ENCODE measurements at places on chromosomes 5 and 9.
A peak's percentile ranks its signal among the peaks of the same experiment; 100 is the strongest.

DNA sequence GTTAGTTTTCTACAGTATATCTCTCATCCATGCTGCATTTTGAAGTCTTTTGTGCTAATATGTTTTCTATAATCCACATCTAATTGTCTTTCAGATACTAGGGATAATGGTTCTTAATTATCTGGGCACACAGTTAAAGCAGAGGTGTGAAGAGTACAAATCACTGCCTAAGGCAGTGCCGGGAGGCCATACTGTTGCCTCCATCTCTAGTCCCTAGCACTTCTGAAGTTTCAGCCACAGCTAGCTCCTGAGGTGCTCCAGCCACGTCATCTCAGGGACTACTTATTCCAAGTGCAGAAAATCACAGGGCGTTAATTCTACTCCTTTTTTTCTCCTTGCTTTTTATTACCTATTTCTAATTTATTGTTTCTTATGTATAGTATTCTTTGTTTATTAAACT is 760.0 kb upstream of the FAM174A start:
- no peak for DNase-seq

DNA sequence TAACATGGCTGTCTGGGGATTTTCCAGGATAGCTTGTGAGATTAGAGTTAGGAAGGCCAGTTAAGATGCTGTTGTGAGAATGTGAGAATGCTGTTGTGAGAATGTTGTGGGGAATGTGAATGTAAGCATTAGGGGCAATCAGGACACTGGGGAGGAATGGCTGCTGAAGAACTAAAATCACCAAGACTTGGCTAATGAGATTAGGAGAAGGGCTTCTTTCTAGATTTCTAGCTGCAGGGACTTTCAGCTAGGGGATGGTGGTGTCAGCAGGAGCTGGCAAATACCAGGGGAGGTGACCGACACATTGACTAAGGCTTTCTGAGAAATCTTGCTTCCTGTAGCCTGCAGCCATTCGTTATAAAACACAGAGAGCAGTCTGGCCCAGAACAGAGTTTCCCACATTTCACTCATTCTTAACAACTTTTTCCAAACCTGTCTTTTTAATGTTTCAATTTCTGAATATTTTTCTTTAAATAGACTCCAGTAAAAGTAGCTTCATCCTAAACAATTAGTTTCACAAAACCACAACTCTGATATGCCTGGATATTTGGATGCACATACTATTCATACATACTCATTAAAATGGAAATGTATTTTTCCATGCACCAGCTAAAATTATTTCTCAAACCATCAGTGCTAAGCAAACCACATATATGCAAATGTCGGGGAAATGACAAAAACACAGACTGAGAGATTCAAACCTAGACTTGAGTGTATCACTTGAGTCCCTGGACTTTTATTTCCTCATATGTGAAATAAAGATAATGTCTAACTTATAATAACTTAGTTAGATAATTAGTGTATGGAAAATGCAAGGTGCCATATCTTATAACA is 89.3 kb upstream of the TNC start:
- DNase-seq = no peak

DNA sequence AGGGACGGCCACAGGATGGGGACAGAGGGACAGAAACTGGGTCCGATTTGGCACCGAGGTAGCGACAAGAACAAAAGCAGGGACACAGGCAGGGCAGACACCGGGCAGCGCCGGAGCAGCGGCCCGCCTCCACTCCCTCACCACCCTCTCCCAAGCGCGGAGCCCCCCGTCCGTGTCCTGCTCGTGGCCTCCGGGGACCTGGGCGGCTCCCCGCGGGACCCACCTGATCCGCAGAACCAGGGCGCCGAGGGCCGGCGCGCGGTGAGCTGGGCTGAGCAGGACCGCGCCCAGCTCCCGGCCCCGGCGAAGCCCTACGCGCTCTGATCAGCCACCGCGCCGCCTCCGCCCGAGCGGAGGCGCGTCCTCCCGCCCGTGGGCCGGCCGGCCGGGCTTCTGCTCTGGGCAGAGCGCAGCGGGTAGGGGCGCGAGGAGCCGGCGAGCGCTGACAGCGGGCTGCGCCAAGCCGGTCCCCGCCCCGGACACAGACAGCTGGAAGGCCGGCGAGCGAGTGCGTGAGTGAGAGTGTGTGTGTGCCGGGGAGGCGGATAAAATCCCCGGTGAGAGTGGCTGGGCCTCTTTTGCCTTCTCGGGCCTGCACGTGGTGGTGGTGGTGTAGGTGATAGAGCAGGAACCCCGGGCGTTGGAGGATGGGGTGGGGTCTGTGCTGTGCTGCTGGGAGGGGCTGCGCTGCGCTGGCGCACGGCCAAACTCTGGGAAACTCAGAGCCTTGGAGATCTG is at the start of gene GGTA1:
Gene GGTA1, minus strand, starts transcription at position 418 of the 738 bp plus-strand sequence. CDS start 31,922 bp downstream, outside the sequence.
- peak; percentile 80 for DNase-seq

DNA sequence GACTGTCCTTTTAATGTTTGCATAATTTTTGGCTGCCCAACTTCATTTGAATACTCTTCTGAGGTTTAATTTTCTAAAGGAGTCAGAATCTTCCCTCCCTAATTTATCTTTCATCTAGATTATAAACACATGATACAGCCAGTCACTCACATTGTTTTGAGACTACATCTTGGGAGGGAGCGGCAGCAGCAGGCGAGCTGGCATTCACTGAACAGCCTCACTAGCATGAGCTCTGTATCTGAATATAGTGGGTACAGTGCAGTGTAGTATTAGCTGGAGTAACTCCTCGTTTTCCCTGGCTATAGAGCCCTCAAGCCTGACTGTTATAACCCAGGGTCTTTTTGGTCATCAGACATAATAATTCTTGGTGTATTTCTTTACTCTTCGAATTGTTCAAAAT is 969.2 kb upstream of the COX7C start:
- no peak for DNase-seq

DNA sequence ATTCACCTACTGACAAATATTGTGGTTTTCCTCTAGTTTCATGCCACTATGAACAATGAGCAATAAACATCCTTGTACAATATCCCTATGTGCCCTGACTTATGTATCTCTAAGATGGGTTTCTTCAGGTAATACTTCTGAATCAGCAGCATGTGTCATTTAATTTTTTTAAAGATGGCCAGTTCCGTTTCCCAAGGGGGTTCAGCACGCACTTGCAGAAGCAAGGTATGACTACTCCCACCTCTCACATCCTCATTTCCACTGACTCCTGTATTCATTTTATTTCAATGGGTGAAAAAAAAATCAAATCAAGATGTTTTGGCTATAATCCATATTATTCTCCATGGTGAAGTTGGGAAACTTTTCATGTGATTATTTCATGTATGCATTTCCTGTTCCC is 14.7 kb upstream of the ADAMTS19 start:
- no peak for DNase-seq

DNA sequence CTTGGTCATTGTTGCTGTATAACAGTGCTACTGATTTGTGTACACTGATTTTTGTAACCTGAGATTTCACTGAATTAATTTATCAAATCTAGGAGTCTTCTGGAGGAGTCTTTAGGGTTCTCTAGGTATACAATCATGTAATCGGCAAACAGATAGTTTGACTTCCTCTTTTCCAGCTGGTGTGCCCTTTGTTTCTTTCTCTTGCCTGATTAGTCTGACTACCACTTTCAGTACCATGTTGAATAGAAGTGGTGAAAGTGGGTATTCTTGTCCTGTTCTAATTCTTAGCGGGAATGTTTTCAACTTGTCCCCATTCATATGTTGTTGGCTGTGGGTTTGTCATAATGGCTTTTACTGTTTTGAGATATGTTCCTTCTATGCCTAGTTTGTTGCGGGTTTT is 24.7 kb upstream of the RANBP6 start:
- DNase-seq = no peak

DNA sequence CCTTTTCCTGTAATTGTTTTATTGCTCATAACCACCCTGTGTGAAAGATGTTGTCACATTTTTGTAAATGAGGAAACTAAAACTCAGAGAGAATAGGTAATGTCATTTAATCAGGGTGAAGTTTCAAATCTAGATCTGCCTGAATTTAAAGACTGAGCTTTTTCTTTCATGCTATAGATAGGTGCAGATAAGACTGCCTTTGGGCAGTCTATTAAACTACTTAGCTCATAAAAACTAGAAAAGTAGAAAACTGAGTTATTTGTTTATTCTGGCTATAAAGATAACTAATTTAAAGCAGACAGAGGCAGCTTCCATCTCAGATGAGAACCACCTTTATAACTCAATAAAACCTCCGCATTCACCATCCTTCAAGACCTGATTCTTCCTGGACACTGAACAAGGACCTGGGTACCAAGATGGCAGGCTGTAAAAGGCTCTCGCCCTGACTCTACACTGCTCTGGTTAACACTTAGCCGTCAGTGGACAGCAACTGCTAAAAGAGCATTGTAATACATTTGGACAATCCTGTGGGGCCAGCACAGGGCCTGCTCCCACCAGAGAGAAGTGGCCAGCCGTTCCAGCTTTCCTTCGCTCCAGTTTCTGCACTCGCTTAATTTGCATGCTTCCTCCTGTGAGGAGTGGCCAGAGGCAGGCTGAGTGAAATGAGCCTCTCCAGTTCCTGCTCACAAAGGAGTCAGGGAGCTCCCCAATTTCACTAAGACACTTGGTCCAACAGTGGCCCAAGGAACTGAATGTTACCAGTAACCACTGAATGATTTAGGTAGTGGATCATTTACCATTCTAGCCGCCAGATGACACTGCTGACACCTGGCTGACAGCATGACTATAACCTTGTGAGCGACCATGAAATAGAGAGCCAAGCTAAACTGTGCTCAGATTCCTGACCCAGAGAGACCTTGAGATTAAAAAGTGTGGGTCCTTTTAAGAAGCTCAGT is 566.4 kb downstream of the EFNA5 start:
- no peak for DNase-seq

Data from tibial artery (tissue), 4 donors.